Kidney epithelial cell (primary cell): ENCODE measurements at places on chromosomes 5 and 9.

- no peak for DNase-seq
Measured at GRCh38 chr9:551986-552929, 289.2 kb upstream of the DMRT1 start.

GRCh38 chr5:55621229-55621628 is 86.5 kb upstream of the PLPP1 start:
- no peak for DNase-seq

DNA sequence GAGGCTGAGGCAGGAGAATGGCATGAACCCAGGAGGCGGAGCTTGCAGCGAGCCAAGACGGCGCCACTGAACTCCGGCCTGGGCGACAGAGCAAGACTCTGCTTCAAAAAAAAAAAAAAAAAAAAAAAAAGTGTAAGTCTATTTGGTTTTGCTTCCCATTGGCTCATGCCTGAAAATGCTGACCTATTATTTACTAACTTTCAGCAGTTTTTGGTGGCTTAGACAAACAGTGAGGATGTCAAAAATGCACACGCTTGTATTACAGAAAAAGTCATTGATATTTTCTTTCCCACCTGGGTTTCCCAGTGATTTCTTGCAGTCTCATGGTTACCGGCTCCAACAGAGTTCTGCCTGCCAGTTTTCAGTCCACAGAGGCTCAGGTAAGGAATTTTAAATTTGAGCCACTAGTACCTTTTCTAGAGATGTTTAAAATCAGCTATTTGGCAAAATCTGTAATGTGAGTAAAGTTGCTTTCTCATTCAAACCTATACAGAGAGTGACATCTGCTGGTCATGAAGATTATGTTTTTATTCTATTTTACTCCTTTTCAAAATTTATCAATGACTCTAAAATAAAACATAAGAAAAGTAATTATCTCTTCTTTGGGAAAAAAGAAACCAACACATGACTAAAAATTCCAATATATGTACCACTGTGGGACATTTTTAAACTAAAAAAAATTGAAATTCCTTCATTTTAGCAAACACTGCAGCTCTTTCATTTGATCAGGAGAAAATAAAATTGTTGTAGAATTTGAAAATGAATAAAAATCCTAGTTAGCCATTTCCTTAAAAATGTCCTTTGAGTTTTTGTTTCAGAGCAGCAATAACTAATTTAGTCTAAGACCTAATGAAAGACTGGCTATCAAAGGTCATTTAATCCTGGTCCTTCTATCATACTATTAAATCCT is 8.8 kb downstream of the FAM200C start:
- DNase-seq: no peak

DNA sequence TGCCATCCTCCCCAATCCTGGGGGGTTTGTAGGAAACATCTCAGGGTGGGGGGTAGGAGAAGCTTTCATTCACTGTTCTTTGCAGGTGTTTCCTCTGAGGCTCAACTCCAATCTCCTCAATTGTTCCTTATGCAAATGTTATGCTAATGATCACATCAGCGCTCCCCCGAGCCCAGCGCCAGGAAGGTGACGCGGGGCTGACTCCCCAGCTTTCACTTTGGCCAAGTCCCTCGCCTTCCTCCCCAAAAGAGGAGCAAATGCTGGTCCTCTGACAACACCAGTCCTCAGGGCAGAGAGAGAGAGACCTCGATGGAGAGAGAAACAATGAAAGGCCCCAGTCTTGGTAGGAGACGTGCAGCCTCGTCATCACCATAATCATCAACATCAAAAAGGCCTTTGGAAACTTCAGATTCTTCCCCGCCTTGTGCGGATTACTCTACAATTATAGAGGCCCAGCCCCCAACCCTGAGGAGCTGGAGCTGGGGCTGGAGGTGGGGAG is 39.1 kb downstream of the PCDH1 start:
- no peak for DNase-seq
